Activated T-helper 1 cell treated with anti-CD3 and anti-CD28 coated beads, Interleukin-12 subunit alpha, Interleukin-12 subunit beta, Interleukin-2, Interleukin-4 antibody, amounts not matched to agents 30 ng/mL and 10 ng/mL and 1 ng/mL, durations not matched to agents 14 hours and 24 hours and 36 hours (primary cell): ENCODE measurements at places on chromosomes 5 and 9. TPM values are rescaled to one million over a fixed set of nuclear protein-coding genes. Genes with fewer than 3 reads are reported as not detected.

GRCh38 chr5:32964261-32964660 is 253.1 kb downstream of the NPR3 start:
- no peak overlapping the region for H3K4me3 ChIP-seq
- DNase-seq, result no peak
- no peaks in the 10 kb centered on the region for H3K27me3 ChIP-seq
- no peaks in the 10 kb centered on the region for H3K4me1 ChIP-seq
- H3K36me3 ChIP-seq, result no peaks in the 10 kb centered on the region

- H3K27me3 ChIP-seq, result peaks cover 4% of the 10 kb centered on the region
- H3K4me3 ChIP-seq, result no peak overlapping the region
- H3K36me3 ChIP-seq, result no peaks in the 10 kb centered on the region
Observed at GRCh38 chr9:1331546-1332038, 281.4 kb downstream of the DMRT2 start.

- DNase-seq, result no peak
- H3K4me1 ChIP-seq, result no peaks in the 10 kb centered on the region
- H3K27ac ChIP-seq, result no peak overlapping the region
- no peaks in the 10 kb centered on the region for H3K36me3 ChIP-seq
- H3K27me3 ChIP-seq, result no peaks in the 10 kb centered on the region
Observed at GRCh38 chr9:87871425-87872078, 11.1 kb upstream of the SPATA31E1 start.

DNA sequence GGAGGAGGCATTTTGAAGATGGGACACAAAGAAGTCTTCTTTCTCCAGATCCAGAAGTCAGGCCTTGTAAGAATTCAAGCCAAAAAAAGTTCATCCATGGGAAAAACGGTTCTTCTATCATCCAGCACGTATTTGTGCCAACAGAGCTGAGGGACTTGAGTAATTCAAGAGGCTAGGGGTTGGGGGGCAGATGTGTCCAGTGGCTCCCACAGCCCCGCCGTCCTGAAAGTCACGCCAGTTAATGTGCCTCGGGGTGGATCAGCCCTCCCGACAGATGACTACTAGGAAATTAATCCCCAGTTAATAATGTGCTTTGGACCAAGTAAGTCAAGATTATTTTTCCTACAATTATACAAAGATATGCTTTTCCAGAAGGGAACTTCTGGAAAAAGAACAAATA is 23.4 kb downstream of the NREP start:
- H3K27me3 ChIP-seq, result no peaks in the 10 kb centered on the region
- H3K27ac ChIP-seq, result no peak overlapping the region
- DNase-seq, result no peak
- H3K36me3 ChIP-seq, result peaks cover 19% of the 10 kb centered on the region
- H3K4me3 ChIP-seq, result no peak overlapping the region
- H3K4me1 ChIP-seq, result peaks cover 44% of the 10 kb centered on the region

DNA sequence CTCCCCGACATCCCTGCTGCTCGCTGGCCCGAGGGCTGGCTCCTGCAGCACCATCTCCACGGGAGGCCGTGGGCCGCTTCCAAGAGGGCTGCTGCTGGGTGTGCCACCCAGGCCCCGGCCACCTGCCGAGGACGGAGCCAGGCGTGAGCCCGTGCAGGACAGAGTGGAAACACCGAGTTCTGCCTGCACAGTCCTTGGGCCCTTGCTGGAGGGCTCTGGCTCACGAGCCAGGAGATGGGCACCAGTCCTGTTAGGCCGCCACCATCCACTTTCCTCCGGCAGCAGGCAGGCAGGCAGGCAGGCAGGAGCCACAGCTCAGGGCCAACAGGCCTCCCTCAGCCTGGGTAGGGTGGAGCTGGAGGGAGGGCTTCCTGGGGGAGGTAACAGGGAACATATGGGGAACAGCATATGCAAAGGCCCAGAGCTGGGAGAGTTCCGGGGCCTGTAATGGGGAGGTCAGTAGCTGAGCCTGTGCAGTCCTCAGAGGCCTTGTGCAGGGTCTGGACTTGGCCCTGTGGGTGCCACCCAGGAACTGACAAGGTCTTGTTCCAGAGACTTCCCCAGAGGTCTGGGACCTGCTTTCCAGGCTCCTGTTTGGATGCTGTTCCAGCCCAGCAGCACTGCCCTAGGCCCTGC is 31.9 kb downstream of the RXRA start:
- no peak overlapping the region for H3K4me3 ChIP-seq
- no peaks in the 10 kb centered on the region for H3K27me3 ChIP-seq
- no peak overlapping the region for H3K27ac ChIP-seq
- no peak for DNase-seq
- H3K4me1 ChIP-seq, result no peaks in the 10 kb centered on the region
- no peaks in the 10 kb centered on the region for H3K36me3 ChIP-seq

- H3K36me3 ChIP-seq, result peaks cover 20% of the 10 kb centered on the region
- no peak for DNase-seq
- H3K4me1 ChIP-seq, result peaks cover 34% of the 10 kb centered on the region
- peak overlapping the region; percentile 29 for H3K27ac ChIP-seq
Observed at GRCh38 chr9:35606138-35606504, 1.1 kb downstream of the TESK1 start.

- H3K4me3 ChIP-seq, result no peak overlapping the region
- no peaks in the 10 kb centered on the region for H3K4me1 ChIP-seq
- H3K27ac ChIP-seq, result no peak overlapping the region
- H3K27me3 ChIP-seq, result peaks cover 7% of the 10 kb centered on the region
- no peak for DNase-seq
- no peaks in the 10 kb centered on the region for H3K36me3 ChIP-seq
Observed at GRCh38 chr5:580436-580835, 31.7 kb upstream of the CEP72 start.

CCDC69 gene
- 24.3 and 25.4 TPM in 2 replicates for total RNA-seq

DNA sequence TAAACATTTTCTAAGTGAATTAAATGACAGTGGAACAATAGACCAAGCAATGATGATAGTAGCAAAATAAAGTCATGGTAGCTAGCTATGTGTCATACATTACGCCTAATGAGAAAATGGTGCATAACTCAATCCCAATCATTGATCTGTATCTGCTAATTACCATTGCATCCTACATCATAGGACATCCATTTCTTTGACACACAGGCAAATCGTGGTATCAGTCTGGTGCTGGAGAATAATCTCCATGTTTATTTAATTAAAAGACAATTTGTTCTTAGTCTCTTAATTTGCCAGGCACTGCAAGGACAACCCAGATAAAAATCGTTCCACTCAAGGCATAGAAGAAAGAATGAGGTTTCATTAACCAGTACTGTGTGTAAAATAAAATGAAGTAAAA is 89.6 kb upstream of the SMC5 start:
- H3K36me3 ChIP-seq, result no peaks in the 10 kb centered on the region
- H3K4me1 ChIP-seq, result no peaks in the 10 kb centered on the region
- H3K4me3 ChIP-seq, result no peak overlapping the region

DNA sequence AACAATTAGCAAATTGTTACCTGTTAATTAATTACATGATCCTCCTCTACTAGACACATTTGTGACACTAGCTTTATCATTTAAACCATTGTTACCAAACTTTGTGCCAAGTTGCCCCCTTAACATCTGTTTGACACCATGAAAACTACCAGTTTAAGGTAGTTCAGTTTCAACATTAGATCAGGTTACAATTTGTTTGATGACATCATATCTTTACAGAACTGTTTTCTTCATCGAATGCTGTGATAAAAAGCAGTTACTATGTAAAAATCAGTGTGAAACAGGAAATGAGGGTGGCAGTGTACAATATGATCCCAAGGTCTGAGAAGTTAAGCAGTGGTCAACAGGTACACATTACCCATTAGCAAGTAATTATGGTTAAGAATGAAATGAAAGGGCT is 17.7 kb downstream of the GIN1 start:
- no peaks in the 10 kb centered on the region for H3K4me1 ChIP-seq
- peaks cover 18% of the 10 kb centered on the region for H3K36me3 ChIP-seq
- DNase-seq, result no peak
- H3K4me3 ChIP-seq, result no peak overlapping the region
- no peak overlapping the region for H3K27ac ChIP-seq
- no peaks in the 10 kb centered on the region for H3K27me3 ChIP-seq

GRCh38 chr5:74629326-74629725 is 11.2 kb downstream of the ENC1 start:
- peaks cover 27% of the 10 kb centered on the region for H3K4me1 ChIP-seq
- H3K36me3 ChIP-seq, result no peaks in the 10 kb centered on the region
- peaks cover 6% of the 10 kb centered on the region for H3K27me3 ChIP-seq
- DNase-seq, result no peak
- no peak overlapping the region for H3K4me3 ChIP-seq

DNA sequence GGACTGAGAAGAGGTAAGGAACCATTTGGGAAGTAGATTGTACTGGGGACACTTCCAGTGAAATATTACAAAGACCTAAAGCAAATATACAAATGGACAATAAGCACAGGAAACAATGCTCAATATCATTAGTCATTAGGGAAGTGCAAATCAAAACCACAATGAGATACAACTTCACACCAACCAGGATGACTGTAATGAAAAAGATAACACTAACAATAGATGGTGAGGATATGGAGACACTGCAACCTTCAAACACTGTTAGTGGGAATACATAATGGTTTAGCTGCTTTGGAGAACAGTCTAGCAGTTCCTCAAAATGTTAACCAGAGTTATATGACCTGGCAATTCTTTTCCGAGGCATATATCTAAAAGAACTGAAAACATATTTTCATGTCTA is 149.7 kb downstream of the TRPM3 start:
- H3K27me3 ChIP-seq, result peaks cover 2% of the 10 kb centered on the region
- H3K27ac ChIP-seq, result no peak overlapping the region
- H3K4me1 ChIP-seq, result no peaks in the 10 kb centered on the region
- DNase-seq, result no peak
- H3K4me3 ChIP-seq, result no peak overlapping the region
- H3K36me3 ChIP-seq, result no peaks in the 10 kb centered on the region

DNA sequence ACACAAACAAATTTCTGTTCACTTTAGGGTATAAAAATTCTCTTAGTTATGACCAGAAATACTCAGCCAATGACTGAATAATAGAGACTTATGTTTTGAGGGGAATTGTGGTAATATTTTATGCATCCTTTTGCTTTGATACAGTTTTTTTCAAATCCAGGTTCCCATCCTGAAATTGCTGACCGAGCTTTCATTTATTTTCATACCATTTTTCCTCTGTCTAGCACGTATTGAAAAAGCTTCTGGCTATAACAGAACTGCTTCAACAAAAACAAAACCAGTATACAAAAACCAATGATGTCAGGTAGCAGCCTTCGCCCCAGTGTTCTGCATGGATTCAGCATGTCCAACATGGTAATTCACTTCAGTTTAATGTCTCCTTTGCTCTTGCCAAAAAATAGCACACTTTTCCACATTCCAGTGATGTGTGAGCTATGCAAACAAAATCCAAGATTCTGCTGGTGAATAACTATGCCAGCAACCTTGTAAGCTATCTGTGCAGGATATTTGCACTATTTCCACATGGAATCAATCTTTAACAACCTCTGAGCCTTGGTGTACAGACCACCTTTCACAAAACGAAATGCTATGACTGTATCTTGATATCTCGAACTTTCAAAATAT is 22.0 kb downstream of the CCNH start:
- no peak overlapping the region for H3K4me3 ChIP-seq
- no peak for DNase-seq
- peaks cover 11% of the 10 kb centered on the region for H3K4me1 ChIP-seq
- peaks cover 63% of the 10 kb centered on the region for H3K36me3 ChIP-seq
- H3K27me3 ChIP-seq, result no peaks in the 10 kb centered on the region

GRCh38 chr5:6820851-6821479 is 107.7 kb downstream of the TENT4A start:
- H3K27ac ChIP-seq, result no peak overlapping the region
- no peaks in the 10 kb centered on the region for H3K36me3 ChIP-seq
- H3K4me3 ChIP-seq, result no peak overlapping the region
- peak; percentile 39 for DNase-seq

C9orf40 gene
- total RNA-seq, result 18.1 and 18.3 TPM in 2 replicates

PRUNE2 gene
- 0.27 and 0.57 TPM in 2 replicates for total RNA-seq

OR1Q1 gene
- total RNA-seq, result not detected in 2 replicates

TRIM7 gene
- 1.5 and 1.8 TPM in 2 replicates for total RNA-seq

GRCh38 chr9:37905776-37906175 is 1.8 kb upstream of the SLC25A51 start:
- DNase-seq, result no peak
- peaks cover under 1% of the 10 kb centered on the region for H3K36me3 ChIP-seq
- peaks cover 34% of the 10 kb centered on the region for H3K4me1 ChIP-seq
- H3K27ac ChIP-seq, result peak overlapping the region; percentile 6

GBGT1 gene
- 8.6 and 9.4 TPM in 2 replicates for total RNA-seq

GRCh38 chr9:11931751-11932150 is 761.4 kb upstream of the TYRP1 start:
- H3K27ac ChIP-seq, result no peak overlapping the region
- H3K4me3 ChIP-seq, result no peak overlapping the region
- no peaks in the 10 kb centered on the region for H3K36me3 ChIP-seq
- no peaks in the 10 kb centered on the region for H3K4me1 ChIP-seq

DNA sequence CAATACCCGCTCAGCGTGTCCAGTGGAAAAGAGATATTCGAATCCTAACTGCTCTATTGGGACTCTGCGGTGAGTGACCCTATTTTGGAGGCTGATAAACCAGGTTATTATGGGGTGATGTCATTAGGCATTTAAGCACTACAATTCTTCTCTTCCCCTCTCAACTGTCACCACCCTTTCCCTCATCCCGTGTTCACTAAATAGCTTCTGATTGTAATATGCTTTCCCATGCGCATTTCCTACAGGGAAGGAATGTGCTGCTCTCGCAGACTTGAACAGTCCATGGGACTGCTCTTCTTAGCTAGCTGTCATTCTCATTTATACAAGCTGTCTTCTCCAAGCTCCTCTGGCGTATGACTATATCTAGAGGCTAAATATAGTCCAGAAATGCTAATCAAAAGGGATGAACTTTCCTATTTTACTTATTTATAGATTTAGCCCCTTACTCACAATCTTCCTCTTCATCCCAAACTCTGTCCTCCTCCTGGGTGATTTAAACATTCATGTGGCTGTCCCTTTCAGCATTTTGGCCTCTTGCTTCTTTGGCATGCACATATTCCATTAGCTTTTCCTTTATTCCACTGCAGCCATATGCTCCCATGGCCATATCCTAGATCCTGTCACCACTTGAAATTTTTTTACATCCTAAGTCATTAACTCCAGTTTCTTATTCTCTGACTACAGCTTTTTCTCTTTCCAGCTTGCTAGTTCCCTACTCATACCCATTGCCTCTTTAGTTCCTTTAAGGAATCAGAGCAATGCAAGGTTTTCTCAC is 39.6 kb upstream of the CSNK1G3 start:
- H3K4me3 ChIP-seq, result no peak overlapping the region
- no peaks in the 10 kb centered on the region for H3K36me3 ChIP-seq
- DNase-seq, result no peak

DNA sequence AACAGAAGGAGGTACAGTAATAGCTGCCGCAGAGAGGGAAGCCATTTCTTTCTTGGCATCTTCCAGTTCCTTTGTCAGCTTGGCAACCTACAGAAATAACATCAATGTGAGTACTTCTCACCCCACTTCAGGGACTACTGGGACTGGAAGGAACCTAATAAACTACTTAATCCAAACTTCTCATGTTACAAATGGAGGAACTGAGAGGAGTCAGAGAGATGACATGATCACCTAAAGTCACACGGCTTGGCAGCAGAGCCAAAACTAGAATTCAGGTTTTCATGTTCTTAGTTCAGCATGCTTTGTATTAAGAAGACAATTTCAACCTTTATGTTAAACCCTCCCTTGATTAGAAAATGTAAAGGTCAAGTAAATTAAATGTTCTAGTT is 44.7 kb downstream of the DIAPH1 start:
- no peaks in the 10 kb centered on the region for H3K4me1 ChIP-seq
- no peak for DNase-seq
- H3K36me3 ChIP-seq, result peaks cover 59% of the 10 kb centered on the region
- H3K27ac ChIP-seq, result no peak overlapping the region
- no peaks in the 10 kb centered on the region for H3K27me3 ChIP-seq

- no peak overlapping the region for H3K4me3 ChIP-seq
- H3K4me1 ChIP-seq, result peaks cover 12% of the 10 kb centered on the region
- no peak for DNase-seq
- peaks cover 30% of the 10 kb centered on the region for H3K27me3 ChIP-seq
Observed at GRCh38 chr9:22203371-22204138, 194.4 kb upstream of the CDKN2B start.
